ENCODE measurements at places on chromosomes 3 and 15.

DNA sequence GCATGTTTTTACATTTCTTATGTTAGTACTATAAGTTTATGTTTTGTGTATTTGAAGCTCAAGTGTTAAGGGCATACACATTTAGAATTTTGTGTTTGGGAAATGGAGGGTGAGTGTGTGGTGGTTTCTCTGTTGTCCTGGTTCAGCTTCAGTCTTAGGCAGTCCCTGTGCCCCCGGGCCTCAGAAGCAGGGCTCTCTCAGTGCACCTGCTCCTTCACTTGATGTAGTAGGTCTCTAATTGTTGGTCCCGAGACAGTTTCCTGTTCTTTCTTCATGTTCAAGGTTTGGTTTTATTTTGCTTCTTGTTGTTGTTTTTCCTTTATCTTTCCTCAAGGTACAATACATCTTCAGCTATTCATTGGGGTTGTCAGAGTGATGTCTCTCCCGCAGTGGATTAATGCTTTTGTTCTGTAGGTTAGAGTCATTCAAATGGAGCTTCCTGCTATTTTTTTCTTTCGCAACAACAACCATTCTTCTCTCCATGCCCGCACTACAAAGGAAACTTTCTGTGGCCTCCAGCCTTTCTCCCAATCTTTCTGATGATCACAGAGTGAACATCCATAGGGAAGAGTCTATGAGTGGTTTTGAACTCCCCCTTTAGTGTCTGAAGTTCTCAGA, 177.8 kb upstream of the GOLGA6L4 start:
- no peak for DNase-seq

DNA sequence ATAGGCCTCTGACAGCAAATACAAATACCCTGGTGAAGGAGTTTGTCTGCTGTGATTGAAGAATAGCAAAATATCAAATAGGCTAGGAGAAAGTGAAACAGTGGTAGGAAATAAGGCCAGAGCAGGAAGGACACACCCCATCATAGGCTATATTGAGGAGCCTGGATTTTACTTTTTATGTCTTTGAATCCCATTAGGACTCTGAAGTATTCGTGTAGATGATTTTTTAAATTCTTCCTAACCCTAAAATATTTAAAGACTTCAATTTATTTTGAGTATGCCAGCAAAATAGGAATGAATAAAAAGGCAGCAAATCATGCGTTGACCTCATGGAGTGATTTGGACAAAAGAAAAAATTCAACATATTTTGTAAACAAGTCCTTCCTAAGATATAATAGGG, 562.8 kb downstream of the NAALADL2 start:
- DNase-seq: no peak

- no peak for DNase-seq
These were observed 26.6 kb downstream of the SEC61A1 start for GRCh38 chr3:128078875-128079274.

GRCh38 chr3:60384341-60384740, 866.9 kb downstream of the FHIT start:
- no peak for DNase-seq

DNA sequence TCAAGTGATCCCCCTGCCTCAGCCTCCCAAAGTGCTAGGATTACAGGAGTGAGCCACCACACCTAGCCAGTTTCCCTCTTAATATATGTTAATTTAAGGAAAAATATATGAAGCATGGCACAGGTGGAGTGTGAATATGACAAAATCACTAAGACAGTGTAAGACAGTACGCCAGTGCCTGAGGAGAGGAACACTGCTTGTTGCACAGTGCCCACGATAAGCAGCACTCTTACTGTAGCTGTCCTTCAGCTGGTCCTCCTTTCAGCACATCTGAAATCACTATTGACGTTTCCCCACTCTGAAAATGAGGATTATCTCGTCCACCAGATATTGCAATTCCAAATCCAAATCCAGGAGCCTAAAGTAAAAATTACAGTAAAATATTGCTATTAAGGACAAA, 49.3 kb downstream of the TJP1 start:
- DNase-seq: no peak

- DNase-seq: no peak
These were observed 10.4 kb downstream of the PTPRG start for GRCh38 chr3:61571516-61572336.

DNA sequence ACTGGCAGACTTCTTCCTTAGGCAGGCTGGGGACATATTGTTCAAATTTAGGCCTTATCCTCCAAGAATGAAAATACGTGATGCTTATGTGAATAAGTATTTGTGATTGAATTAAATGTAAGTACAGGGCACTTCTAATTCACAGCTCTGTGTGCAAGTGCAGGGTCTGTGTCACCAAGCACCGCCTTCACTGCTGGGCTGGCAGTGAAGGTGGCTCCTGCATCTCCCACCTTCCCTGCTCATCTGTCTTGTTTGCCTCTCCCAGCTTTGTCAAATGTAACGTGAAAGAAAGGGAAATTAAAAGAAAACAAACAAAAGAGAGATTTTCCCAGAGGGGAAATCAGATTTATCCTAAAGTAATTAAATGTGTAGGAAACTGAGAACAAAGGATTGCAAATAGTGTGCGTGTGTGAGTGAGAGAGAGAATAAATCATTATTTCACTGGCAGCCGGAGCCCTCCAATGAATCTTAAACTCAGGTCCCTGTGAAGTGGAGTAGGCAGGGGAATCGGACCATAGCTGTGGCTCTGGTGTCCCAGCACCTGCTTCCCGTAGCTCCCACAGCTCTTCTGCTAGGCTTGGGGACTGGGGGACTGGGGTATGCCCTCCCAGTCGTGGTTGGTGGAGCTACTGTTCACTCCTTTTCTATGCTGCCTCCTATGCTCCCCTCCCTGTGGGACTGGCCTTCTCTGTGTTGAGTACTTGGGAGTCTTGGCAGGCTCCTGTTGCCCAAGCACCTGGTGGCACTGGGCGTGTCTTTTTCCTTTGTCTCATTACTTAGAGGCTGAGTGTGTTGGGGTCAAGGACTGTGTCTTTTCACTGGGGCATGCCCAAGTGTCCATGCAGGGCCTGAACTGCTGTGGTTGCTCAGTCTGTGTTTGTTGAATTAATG, 222.2 kb downstream of the EPHB1 start:
- DNase-seq: no peak

GRCh38 chr3:106438887-106439286, 570.1 kb upstream of the CBLB start:
- DNase-seq: no peak

GRCh38 chr3:182807061-182807460, 13.8 kb downstream of the ATP11B start:
- DNase-seq: no peak

All from stimulated activated CD4-positive, alpha-beta T cell treated with anti-CD3 and anti-CD28 coated beads, TNF-alpha, amount 100 ng/mL, for 24 hours (primary cell).